Activated T-helper 1 cell treated with anti-CD3 and anti-CD28 coated beads, Interleukin-12 subunit alpha, Interleukin-12 subunit beta, Interleukin-2, Interleukin-4 antibody, amounts not matched to agents 30 ng/mL and 10 ng/mL and 1 ng/mL, durations not matched to agents 14 hours and 24 hours and 36 hours (primary cell): ENCODE measurements at places on chromosomes 3 and 15. TPM values are rescaled to one million over a fixed set of nuclear protein-coding genes. Genes with fewer than 3 reads are reported as not detected.
A peak's percentile ranks its signal among the peaks of the same experiment; 100 is the strongest.

GRCh38 chr3:57221883-57222282, 5.6 kb upstream of the APPL1 start:
- peaks cover 16% of the 10 kb centered on the region for H3K27me3 ChIP-seq
- no peaks in the 10 kb centered on the region for H3K36me3 ChIP-seq
- peaks cover 14% of the 10 kb centered on the region for H3K4me1 ChIP-seq
- no peak for DNase-seq

The CTXN2 gene
- not detected in 2 replicates for total RNA-seq

The AQP9 gene
- total RNA-seq: 0.07 TPM in 1 of 2 replicates, not detected in the other

GRCh38 chr3:55780913-55781312, 293.8 kb upstream of the WNT5A start:
- no peaks in the 10 kb centered on the region for H3K36me3 ChIP-seq
- H3K27ac ChIP-seq: no peak overlapping the region
- H3K4me3 ChIP-seq: no peak overlapping the region
- no peak for DNase-seq

The RBPMS2 gene
- 0.10 TPM in 1 of 2 replicates, not detected in the other for total RNA-seq

The FAM107A gene
- total RNA-seq: not detected in 2 replicates

- H3K27ac ChIP-seq: no peak overlapping the region
- DNase-seq: no peak
- no peak overlapping the region for H3K4me3 ChIP-seq
- no peaks in the 10 kb centered on the region for H3K36me3 ChIP-seq
- no peaks in the 10 kb centered on the region for H3K4me1 ChIP-seq
These were observed 172.5 kb upstream of the CDIN1 start for GRCh38 chr15:36406911-36407310.

DNA sequence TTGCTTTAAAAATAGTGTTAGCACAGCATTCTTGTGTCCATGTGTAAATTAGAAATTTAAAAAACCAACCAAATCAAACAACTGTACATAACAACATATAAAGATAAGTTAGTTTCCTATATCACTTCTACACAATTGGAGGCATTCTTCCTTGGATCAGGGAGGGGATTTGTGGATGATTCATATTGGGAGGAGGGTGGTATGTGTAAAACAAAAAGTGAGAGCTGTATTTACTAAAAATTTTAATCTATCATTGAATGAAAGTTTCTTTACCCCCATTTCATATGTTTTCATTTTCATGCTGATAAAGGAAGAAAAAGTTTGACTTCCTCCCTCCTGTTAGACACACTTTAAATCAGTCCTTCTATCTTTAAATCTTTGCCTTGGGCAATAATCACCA, 325.0 kb downstream of the SATB1 start:
- H3K4me3 ChIP-seq: no peak overlapping the region
- peaks cover 18% of the 10 kb centered on the region for H3K4me1 ChIP-seq
- no peak for DNase-seq
- H3K27ac ChIP-seq: peak overlapping the region; percentile 68
- H3K36me3 ChIP-seq: peaks cover 2% of the 10 kb centered on the region
- H3K27me3 ChIP-seq: no peaks in the 10 kb centered on the region

The TTLL13 gene
- 0.29 and 0.65 TPM in 2 replicates for total RNA-seq

The LRRIQ4 gene
- 0.10 and 0.12 TPM in 2 replicates for total RNA-seq

DNA sequence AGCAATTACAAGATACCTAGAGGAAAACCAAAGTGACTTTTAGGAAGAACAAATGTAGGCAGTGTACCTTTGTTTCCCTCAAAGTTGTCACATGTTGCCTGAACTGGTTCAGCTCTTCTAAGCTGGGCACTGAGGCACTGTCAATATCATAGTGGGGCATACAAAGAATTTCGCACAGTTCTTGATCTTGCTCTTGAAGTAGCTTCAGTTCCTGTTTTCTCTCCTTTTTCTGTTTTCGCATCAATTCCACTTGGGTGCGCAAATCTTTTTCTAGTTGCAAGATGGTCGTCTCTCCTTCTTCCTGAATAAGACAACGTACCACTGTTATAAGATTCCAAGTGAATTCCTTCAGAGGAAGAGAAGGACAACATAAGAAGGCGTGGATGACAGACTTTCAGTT, 12.7 kb downstream of the PRC1 start:
- peak overlapping the region; percentile 67 for H3K27ac ChIP-seq
- H3K36me3 ChIP-seq: peaks cover 53% of the 10 kb centered on the region
- H3K27me3 ChIP-seq: no peaks in the 10 kb centered on the region
- no peak overlapping the region for H3K4me3 ChIP-seq
- DNase-seq: no peak

DNA sequence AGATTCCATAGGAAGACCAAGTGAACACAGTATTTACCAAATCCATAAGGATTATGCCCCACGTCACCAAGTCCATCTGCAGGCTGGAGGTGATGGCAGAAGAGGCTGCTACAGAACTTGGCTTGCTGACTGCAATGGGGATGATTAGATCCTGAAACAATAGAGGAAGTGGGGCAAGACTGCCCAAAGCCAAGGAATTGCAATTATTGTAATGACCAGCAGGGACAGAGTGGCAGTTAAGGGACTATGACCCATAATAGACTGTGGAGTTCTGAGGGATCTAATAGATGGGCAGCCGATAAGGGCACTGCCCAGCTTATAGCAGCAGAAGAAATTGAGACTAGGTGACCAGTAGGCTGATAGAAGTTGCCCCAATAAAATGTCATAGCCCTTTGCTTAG, 108.4 kb downstream of the MINAR1 start:
- no peaks in the 10 kb centered on the region for H3K4me1 ChIP-seq
- no peaks in the 10 kb centered on the region for H3K36me3 ChIP-seq
- H3K27ac ChIP-seq: no peak overlapping the region
- DNase-seq: no peak
- no peak overlapping the region for H3K4me3 ChIP-seq

DNA sequence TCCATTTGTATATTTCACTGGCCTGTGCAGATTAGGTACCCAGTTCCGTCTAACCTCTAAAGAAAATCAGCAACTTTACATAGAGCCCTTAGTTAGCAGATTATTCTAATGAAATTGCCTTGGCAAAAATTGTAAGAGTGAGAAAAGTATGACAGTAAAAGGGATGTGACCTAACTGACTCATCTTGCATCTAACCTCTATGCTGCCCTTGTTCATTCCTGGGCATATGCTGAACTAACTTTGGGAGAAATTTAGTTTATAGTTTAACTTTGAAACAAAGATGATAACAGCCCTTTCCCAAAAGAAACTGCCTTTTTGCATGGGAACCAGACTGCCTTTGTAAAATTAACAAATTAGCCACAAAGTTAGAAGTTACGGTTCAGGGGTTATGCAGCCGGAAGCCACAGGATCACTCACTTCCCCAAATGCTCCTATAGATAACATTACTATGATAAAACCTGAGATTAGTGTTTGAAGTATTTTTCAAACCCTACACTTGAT, 839.8 kb upstream of the ALCAM start:
- no peaks in the 10 kb centered on the region for H3K4me1 ChIP-seq
- no peaks in the 10 kb centered on the region for H3K36me3 ChIP-seq
- no peak for DNase-seq
- H3K27me3 ChIP-seq: no peaks in the 10 kb centered on the region

- no peaks in the 10 kb centered on the region for H3K4me1 ChIP-seq
- H3K36me3 ChIP-seq: no peaks in the 10 kb centered on the region
- DNase-seq: peak; percentile 23
- H3K4me3 ChIP-seq: no peak overlapping the region
- H3K27me3 ChIP-seq: peaks cover 5% of the 10 kb centered on the region
These were observed 6.9 kb downstream of the NEK11 start for GRCh38 chr3:131033480-131034080.

The CCDC39 gene
- not detected in 2 replicates for total RNA-seq

The CHRNA5 gene
- total RNA-seq: 6.4 and 10.3 TPM in 2 replicates

GRCh38 chr3:35789042-35789831, 149.9 kb downstream of the ARPP21 start:
- no peaks in the 10 kb centered on the region for H3K36me3 ChIP-seq
- no peaks in the 10 kb centered on the region for H3K4me1 ChIP-seq
- no peaks in the 10 kb centered on the region for H3K27me3 ChIP-seq
- no peak overlapping the region for H3K27ac ChIP-seq
- no peak overlapping the region for H3K4me3 ChIP-seq
- no peak for DNase-seq

The XCR1 gene
- total RNA-seq: 0.05 and 0.08 TPM in 2 replicates

GRCh38 chr15:75174729-75175128, 27.0 kb upstream of the C15orf39 start:
- peaks cover 19% of the 10 kb centered on the region for H3K27me3 ChIP-seq
- no peak overlapping the region for H3K4me3 ChIP-seq
- H3K27ac ChIP-seq: no peak overlapping the region
- no peak for DNase-seq
- H3K4me1 ChIP-seq: peaks cover 63% of the 10 kb centered on the region

The ACTC1 gene
- total RNA-seq: not detected in 2 replicates

DNA sequence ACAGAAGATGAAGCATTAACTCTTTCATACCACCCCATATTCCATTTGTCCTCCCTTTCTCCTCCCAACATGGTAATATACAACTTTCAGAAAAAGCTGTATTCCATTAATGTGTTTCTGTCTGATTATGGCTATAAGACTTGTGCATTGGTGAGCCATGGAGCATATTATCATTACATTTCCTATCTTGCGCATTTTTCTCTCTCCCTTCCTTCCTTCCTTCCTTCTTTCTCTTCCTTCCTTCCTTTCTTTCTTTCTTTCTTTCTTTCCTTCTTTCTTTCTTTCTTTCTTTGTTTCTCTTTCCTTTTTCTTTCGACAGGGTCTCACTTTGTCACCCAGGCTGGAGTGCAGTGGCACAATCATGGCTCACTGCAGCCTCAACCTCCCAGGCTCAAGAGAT, 25.5 kb upstream of the PDE8A start:
- H3K27me3 ChIP-seq: peaks cover 23% of the 10 kb centered on the region
- no peak overlapping the region for H3K27ac ChIP-seq
- H3K4me3 ChIP-seq: no peak overlapping the region
- peaks cover 10% of the 10 kb centered on the region for H3K4me1 ChIP-seq

GRCh38 chr15:34223904-34224596, 766 bp upstream of the EMC4 start:
- H3K4me3 ChIP-seq: peak overlapping the region; percentile 90
- H3K36me3 ChIP-seq: peaks cover 24% of the 10 kb centered on the region
- no peaks in the 10 kb centered on the region for H3K27me3 ChIP-seq
- no peak for DNase-seq
- H3K4me1 ChIP-seq: peaks cover 35% of the 10 kb centered on the region

The TUSC7 gene
- total RNA-seq: not detected in 2 replicates

DNA sequence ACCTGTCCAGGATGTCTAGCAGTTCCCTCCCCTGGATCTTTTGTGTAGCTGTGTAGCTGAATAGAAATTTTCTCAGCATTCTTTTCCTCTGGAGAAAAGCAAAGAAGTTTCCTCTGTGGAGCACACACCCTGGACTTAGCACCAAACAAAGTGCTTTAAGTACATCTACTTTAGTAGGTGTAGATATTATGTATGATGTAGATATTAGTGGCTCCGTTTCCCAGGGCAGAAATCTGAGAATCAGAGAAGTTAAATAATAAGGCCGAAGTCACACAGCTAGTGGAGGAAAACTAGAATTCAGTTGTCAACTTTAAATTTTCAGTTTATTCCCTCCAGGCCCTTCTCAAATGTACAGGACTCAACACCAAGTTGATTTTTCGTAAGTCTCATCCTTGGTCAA, 401.7 kb upstream of the NR2F2 start:
- no peaks in the 10 kb centered on the region for H3K36me3 ChIP-seq
- peaks cover 12% of the 10 kb centered on the region for H3K4me1 ChIP-seq
- no peak overlapping the region for H3K4me3 ChIP-seq
- no peak for DNase-seq
- no peak overlapping the region for H3K27ac ChIP-seq

The STRIT1 gene
- not detected in 2 replicates for total RNA-seq

The TRPM1 gene
- total RNA-seq: not detected in 2 replicates

The LMLN gene
- total RNA-seq: 2.8 and 3.7 TPM in 2 replicates

DNA sequence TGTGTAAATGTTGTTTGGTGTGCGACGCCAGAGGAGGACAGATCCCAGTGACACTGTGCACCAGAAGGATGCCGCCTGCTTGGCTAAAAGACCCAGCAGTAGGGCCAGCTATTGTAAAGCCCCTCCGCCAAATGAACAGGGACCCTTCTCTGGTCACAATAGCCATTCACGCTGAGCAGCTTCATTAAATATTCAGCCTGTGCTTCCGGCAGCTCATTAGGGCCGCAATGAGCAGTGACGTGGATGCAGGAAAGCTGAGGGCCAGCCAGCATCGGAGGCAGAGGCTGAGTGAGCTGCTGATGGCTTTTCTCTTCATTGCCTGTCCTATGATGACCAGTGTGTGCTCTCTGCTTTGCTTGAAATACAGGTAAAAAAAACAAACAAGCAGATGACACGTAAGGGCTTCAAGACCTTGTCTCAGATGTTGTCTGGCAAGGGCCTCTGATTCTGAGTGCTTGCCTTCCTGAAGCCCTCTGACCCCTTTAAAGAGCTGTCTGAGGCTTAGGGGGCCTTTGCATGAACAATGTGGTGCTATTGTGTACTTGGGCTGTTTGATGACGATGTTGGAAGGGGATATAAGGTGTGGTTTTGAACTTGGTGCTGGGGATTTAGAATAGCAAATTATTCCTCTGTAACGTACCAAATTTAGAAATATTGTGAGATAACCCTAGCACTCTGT, 130.4 kb downstream of the FEZF2 start:
- H3K4me3 ChIP-seq: no peak overlapping the region
- peaks cover 3% of the 10 kb centered on the region for H3K4me1 ChIP-seq
- H3K36me3 ChIP-seq: no peaks in the 10 kb centered on the region
- peaks cover 2% of the 10 kb centered on the region for H3K27me3 ChIP-seq
- H3K27ac ChIP-seq: no peak overlapping the region
- DNase-seq: no peak

DNA sequence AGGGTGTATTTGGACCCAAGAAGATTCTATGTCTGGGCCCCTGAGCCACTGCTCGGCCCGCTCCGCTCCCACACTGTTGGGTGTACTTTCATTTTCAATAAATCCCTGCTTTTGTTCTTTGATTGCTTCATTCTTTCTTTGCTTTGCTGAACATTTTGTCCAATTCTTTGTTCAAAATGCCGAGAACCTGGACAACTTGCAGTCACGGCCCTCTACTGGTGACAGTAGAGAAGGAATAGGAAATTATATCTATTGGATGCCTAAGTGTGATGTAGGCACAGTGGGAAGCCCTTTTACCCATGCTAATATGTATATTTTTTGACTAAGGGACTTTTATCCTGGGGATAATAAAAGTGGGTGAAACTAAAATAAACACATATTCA, 340.8 kb downstream of the LRRC3B start:
- no peak for DNase-seq
- H3K27ac ChIP-seq: no peak overlapping the region
- H3K4me3 ChIP-seq: no peak overlapping the region

DNA sequence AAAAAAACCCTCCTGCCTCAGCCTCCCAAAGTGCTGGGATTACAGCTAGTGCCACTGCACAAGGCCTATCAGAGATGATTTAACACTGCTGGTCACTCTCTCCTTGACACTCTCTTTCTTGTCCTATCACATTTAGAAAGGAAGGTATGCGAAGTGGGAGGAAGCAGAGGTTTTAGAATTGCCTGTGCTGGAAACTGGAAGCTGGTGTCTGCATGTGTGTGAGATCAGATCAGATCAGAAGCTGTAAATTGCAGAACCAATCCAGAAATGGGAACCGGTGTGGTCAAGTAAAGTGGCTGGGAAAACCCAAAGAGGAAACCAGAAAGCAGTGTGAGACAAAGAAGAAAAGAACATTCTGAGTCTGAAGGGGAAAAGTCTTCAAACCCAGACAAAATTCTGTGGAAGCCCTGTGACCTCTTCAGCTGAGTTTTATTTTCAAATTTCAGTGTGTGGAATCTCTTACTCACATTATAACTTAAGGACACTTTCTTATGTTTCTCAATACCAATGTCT, 2.8 kb downstream of the EFHB start:
- peak overlapping the region; percentile 50 for H3K4me3 ChIP-seq
- H3K27me3 ChIP-seq: peaks cover 4% of the 10 kb centered on the region
- peak; percentile 39 for DNase-seq
- peak overlapping the region; percentile 95 for H3K27ac ChIP-seq
- H3K4me1 ChIP-seq: peaks cover 38% of the 10 kb centered on the region
- H3K36me3 ChIP-seq: no peaks in the 10 kb centered on the region

GRCh38 chr15:50109076-50109987, 9.7 kb downstream of the ATP8B4 start:
- DNase-seq: no peak
- H3K27ac ChIP-seq: peak overlapping the region; percentile 93
- H3K27me3 ChIP-seq: no peaks in the 10 kb centered on the region
